ENCODE measurements at places on chromosomes 4 and X.

- no peak for DNase-seq
Measured at GRCh38 chr4:101183221-101183620, 164.1 kb downstream of the PPP3CA start.

- peak; percentile 21 for DNase-seq
Measured at GRCh38 chr4:152456609-152457008, 79.3 kb downstream of the FBXW7 start.

GRCh38 chrX:65591206-65591605, 56.6 kb upstream of the LAS1L start:
- DNase-seq = no peak

GRCh38 chrX:26160301-26160700, at the start of gene MAGEB6B:
MAGEB6B (plus strand) TSS chrX:26160601; CDS start chrX:26160601, 0 bp downstream.
- no peak for DNase-seq

DNA sequence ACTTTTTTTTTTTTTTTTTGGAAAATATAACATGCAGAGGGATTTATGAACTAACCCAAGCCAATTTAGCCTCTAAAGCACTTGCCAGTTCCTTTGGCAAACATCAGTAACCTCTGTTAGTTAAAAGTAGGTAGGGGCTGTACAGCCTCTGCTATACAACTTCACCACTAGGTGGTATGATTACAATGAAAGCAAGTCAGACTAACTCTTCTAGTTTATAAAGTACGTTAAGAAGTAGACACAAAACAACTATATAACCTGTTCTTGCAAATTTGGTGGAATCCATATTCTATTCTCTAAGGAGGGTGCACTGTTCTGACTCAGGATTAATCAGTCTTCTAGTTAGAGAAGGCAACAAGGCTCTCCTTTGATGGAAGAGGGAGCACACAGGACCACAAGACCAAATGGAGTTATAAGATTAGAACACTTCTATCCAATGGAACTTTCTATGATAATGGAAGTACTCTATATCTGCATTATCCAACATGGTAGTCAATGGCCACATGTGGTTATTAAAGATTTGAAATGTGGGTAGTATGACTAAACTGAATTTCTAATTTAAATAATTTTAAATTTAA, 12.8 kb downstream of the AIMP1 start:
- peak; percentile 55 for DNase-seq

- DNase-seq = no peak
Measured at GRCh38 chr4:146059865-146060264, 115.7 kb upstream of the LSM6 start.

- no peak for DNase-seq
Measured at GRCh38 chr4:169203891-169204290, 66.9 kb downstream of the SH3RF1 start.

DNA sequence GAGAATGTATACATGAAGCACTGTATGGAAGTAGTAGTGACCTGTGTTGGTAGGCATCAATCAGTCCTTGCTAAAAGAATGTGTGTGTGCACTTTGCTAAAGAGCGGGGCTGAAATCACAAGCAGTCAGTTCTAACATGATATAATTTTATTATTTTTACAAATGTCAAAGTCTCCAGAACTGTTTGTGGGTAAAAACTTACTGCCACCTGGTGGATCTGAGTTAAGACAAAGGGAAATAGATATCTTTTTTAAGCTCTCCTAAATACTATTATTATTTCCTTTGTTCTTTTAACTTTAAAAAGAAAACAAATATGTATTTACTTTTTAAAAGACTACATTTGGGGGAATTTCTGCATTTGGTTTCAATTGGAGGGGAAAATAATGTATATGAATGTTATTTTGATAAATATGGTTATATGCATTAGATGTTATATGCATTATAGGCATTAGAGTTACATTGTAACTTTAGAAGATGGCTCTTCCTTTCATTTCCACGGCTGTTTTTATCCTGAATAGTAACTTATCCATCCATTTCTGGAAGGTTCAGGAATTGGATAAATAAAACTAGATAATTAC, 7.8 kb upstream of the CLOCK start:
- DNase-seq = peak; percentile 61

- peak; percentile 5 for DNase-seq
Measured at GRCh38 chrX:48278958-48279357, 23.8 kb downstream of the SSX1 start.

DNA sequence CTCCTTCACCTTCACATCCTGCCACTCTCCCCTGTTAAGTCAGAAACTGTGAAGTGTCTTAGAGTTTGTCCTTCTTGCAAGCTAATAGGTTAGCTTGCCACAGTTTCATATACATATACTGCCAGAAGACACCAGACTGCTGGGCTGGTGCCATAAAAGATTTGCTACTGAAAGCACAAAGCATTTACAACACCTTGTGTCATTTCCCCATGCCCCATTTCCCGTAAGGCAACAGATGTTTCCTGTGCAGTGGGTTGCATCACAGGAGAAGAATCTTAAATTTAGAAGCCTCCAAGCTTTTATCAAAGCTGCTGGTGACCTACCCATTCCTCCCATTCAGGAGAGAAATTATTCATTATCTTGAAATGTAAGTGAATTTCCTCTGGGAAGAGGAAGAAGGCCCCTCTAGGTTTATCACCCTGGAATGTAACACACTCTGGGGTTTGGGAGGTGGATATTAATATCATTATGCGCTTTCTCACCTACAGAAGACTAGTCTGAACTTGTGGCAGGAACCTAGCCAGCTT, 34.5 kb upstream of the RAB33B start:
- peak; percentile 73 for DNase-seq

DNA sequence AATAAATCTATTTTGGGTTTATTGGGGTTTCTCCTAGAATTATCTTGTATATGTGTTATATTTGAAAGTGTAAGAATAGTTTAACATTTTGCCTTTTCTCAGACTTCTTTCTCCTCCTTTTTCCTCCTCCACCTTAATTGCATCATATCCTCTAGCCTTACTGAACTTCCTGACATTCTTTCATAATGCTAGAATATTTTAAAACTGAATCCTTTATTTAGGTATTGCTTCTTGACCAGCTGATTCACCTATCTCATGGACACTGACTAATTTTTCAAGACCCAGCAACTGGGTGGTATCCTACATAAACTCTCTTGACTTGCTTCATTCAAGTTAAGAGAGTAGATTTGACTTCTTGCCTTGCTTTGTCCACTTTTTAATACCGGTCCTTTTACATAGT, 1508.9 kb downstream of the STIM2 start:
- DNase-seq = peak; percentile 48

- DNase-seq = no peak
Measured at GRCh38 chr4:27046851-27047250, 186.2 kb downstream of the STIM2 start.

GRCh38 chrX:12891171-12891570, 15.2 kb upstream of the TLR8 start:
- no peak for DNase-seq

DNA sequence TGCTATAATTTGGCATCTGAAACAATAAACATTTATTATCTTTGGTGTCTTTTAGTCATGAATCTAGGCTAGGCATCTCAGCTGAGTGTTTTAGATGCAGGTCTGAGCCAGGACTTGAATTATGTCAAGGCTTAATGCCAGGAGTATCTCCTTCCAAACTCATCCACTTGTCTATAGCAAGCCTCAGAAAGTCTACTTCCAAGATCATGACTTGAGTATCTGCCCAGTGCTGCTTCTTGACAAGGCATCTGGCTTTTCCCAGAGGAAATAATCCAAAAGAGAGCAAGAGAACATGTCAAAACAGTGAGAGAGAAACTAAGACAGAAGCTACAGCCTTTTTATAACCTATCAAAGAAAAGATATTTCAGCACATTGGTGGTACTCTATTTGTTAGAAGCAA, 1052.1 kb upstream of the PCDH10 start:
- no peak for DNase-seq

GRCh38 chr4:15361529-15361928, 66.3 kb upstream of the C1QTNF7 start:
- DNase-seq = no peak
